ENCODE measurements at places on chromosomes 12 and 14.

DNA sequence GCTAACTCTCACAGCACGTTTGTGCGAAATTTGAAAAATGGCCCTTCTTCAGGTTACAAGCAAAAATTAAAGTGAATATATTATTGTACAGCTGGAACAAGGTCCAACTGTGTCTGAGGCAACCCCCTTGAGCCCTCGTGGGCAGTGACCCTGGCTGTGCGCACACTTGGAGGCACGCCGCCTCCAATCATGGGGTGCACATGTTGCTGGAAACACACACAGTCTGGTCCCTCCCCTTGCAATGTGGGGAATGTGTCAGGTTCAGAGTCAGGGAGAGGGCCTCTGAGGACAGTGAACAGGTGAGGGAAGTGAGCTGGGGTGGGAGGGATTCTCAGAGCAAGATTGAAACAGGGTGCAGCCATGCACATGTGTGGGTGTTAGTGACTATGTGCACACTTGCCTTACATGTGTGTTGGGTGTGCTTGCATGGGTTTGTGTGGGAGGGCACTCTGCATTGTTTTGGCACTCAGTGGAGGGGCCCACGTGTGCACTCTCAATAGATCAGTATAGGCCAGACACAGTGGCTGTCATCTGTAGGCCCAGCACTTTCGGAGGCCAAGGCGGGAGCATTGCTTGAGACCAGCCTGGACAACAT lies 9.6 kb downstream of the TSPAN9 start:
- DNase-seq: no peak

GRCh38 chr14:70340002-70340401 lies 19.5 kb downstream of the COX16 start:
- DNase-seq: no peak

GRCh38 chr12:100913872-100914592 lies 119.5 kb downstream of the ANO4 start:
- no peak for DNase-seq

DNA sequence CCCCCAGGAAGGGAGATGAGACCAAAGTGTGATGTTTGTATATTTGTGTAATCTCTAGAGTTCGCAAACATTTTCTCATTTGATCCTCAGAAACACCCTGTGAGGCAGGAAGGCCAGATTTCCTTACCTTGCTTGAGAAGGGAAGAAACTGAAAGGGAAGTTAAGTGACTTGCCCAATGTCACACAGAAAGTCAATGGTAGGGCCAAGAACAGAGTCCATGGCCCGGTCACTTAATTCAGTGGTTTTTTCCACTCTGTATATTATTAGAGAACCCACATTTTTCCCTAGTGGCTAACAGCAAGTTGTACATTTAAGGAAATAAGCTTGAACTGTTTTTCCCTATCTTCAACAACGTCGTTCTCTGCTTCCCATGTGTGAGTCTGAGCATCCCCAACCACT lies 25.6 kb upstream of the CHPT1 start:
- no peak for DNase-seq

DNA sequence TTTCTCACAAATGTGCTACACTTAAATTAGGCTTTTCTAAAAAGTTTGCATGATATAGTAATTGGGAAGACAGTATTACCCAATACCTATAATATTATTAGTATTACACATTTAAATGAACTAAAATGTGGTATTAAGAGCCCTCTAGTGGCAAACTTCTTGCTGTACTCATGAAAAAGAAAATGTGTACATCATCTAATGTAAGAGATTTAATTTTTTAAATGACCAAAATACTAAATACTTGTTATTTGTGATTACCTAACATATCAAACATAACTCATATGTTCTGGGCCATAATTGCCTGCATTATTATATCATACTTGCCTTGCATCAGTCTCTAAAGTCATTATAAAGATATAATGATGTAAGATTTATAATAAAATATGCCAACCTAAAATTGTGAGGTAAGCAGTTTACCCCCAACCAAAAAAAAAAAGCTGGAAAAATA lies 64.2 kb downstream of the DNAI7 start:
- no peak for DNase-seq
